ENCODE measurements at places on chromosomes 13 and 19.

GRCh38 chr13:20980899-20981298 lies 78.4 kb upstream of the XPO4 start:
- DNase-seq: no peak

DNA sequence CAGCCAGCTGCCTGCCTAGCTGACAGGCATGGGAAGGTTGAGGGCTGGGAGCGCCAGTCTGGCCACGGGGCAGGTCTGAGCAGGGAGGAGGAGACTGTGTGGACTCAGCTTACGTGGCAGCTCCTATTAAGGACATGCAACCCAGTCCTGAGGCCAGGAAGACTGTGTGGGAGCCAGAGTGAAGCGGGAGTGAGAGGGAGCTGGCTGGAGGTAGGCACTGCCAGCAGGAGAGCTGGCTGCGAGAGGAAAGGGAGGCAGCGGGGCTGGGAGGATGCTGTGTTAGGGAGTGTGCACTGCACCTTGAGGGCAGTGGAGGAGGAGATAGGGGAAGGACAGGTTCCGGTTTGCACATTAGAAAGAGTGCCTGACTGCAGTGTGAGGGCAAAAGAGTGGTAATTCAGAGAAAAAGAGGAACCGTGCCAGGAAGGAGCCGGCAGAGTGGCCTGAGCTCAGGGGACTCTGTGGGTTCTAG lies 99.2 kb downstream of the SLC7A1 start:
- DNase-seq: no peak

DNA sequence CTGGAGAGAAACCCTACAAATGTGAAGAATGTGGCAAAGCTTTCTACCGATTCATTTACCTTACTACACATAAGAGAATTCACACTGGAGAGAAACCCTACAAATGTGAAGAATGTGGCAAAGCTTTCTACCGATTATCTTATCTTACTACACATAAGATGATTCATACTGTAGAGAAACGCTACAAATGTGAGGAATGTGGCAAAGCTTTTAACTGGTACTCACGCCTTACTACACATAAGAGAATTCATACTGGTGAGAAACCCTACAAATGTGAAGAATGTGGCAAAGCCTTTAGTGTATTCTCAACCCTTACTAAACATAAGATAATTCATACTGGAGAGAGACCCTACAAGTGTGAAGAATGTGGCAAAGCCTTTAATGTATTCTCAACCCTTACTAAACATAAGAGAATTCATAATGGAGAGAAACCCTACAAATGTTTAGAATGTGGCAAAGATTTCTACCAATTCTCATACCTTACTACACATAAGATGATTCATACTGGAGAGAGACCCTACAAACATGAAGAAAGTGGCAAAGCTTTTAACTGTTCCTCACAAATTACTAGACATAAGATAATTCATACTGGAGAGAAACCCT lies 12.9 kb upstream of the ZNF493 start:
- no peak for DNase-seq

- no peak for DNase-seq
These were observed 583 bp upstream of the LDLR start for GRCh38 chr19:11088506-11089253.

DNA sequence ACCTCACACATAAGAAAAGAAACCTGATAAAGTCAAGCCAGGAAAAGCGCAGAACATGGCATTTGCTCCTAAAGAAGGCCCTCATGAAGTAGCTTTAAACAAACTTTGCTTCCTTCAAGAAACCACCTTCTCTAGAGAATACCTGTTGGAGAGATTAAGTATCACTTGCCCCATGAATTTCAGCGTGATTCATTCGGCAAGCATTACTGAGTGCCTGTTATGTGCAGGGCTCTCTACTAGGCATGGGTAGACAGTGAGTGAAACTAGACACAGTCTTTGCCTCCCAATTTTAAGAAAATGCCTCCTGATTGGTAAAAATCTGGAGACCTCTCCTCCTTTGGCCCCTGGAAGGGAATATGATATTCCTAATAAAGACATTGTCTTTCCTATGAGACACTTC lies 475.8 kb upstream of the NBEA start:
- DNase-seq: no peak

DNA sequence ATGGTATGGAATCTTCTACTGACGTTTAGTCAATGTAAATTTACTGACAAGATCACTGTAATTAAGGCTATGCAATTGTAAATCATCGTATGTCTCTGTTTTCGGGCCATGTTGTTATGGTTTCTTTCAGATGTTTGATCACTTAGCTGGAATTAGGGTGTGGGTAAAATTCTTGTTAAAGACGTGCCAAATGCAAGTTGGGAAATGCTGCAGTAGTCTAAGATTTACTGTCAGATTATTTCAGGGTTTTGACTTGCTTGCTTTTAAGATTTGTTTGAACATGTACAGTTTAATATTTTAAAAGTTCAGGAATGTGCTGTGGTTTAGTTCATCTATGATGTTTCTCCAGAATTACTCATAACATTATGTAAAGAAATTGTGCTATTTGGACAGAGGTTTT lies 10.8 kb downstream of the NDFIP2 start:
- peak; percentile 82 for DNase-seq

DNA sequence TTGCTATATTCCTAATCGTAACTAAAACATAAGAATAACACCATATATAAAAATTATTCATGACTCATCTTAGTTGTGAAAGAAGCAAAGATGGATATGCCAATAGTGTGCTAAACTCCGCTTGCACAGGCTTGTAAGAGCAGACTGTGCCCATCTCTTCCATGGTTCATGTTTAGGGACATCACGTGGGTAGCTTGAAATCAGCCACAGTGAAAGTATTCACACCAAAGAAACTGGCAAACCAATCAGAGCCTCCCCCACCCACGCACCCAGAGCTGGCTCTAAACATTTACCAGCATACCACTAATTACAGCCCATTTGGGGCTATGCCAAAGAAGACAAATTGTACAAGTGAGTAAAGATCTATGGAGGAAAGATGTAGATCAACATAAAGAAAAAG lies 147.5 kb downstream of the DIAPH3 start:
- DNase-seq: no peak

DNA sequence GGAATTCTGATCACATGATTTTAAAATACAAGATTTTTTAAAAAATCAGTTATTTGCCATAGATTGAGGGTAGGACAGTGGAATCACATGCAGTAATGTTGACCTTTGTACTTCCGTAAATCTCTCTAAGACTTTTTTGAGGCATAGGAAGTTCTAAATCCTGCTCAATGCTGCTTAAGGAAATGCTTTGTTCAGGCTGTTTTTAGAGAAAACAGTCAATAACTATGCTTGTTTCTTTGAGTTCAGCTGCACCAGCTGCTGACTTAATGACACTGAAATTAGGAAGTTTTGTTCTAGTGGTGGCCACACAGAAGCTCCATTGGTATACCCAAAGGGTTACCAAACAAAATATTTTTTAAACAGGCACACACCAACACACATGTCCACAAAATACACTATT lies 60.9 kb downstream of the KLF12 start:
- DNase-seq: no peak

DNA sequence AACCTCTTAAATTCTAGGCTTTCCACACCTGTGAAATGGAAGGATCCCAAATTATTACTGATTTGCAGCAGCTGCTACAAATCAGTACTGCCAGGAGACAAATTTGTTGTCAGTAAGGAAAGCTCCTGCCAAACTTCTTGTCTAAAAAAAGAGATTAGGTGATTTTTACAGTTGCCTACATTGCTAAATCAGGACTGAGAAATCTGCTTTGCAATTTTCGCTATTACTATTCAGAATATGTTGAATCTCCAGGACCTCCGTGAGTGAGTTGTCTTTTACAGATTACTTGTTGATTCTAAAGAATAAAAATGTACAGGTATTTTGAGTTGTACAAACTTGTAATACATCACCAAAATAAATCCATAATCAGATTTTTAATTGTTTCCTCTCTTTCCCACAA lies 1815.9 kb downstream of the PCDH9 start:
- DNase-seq: no peak

DNA sequence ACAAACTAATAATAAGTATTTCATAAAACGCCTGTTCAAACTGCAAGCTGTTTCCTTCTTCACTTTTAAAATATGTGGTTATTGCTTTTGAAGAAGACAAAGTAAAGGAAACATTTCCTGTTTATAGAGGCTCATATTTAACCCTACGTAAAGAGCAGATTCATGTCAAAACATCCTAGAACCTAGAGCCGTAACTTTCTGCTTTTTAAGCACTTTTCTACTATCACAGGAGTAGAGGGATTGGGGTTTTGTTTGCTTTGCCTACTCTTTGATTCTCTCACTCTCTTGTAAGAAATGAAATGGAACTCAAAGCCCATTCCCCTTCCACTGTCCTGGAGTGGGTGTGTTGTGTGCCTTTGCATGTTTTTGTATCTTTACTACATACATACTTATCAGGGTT lies 54.0 kb upstream of the GPR183 start:
- no peak for DNase-seq

GRCh38 chr13:68895696-68896095 lies 1211.9 kb upstream of the ATXN8OS start:
- DNase-seq: no peak

GRCh38 chr19:42242069-42242511 lies 312 bp downstream of the GSK3A start:
- DNase-seq: no peak

GRCh38 chr13:45367358-45367757 lies 26.4 kb upstream of the TPT1 start:
- peak; percentile 66 for DNase-seq

GRCh38 chr13:98254513-98254912 lies 77.4 kb upstream of the RNF113B start:
- peak; percentile 70 for DNase-seq

GRCh38 chr13:101942038-101942437 lies 459.8 kb downstream of the FGF14 start:
- no peak for DNase-seq

DNA sequence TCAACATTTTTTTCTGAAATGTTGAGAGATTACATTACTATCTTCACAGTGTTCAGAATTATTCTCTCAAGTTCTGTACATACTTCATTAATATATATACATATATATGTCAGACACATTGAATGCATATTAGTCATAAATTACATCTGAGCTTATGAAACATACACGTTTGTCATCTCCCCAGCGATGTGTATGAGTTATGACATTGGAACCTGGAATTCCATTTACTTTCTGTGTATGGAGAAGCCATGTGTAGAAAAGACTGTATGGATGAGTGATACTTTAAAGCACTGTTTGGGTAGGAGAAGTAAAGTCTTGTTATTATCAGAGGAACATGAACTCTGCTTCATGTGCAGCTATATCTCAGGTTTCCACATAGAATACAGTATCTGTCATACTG lies 167.2 kb downstream of the FGF14 start:
- no peak for DNase-seq

DNA sequence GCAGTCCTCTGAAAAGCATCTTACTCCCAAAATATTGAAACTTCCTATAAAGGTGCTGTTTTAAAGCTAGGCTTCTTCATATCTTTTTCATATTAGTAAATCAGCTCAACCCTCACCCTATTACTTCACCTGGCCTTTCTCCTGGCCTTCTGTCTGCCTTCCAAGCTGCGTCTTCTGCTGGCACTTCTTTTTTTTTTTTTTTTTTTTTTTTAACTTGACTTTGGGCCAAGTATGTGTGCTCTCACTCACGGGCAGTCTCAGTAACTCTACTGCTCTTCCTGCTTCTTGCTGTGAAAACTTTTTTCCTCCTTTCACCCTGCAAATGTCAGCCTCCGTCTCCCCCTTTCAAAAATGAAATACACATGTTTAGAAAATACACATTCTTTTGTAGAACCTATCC lies 41.2 kb upstream of the KCTD4 start:
- no peak for DNase-seq

- DNase-seq: no peak
These were observed 371.1 kb upstream of the SPRY2 start for GRCh38 chr13:80712026-80712425.

- DNase-seq: no peak
These were observed 29.6 kb upstream of the CACTIN start for GRCh38 chr19:3656073-3656746.

- no peak for DNase-seq
These were observed 9.8 kb downstream of the PPP1R15A start for GRCh38 chr19:48881741-48882657.

GRCh38 chr13:75326173-75327134 lies 155.5 kb downstream of the TBC1D4 start:
- DNase-seq: no peak
